ENCODE measurements at places on chromosomes 3 and 15.

GRCh38 chr3:170038434-170039110 is 777 bp downstream of the GPR160 start:
- DNase-seq: no peak

DNA sequence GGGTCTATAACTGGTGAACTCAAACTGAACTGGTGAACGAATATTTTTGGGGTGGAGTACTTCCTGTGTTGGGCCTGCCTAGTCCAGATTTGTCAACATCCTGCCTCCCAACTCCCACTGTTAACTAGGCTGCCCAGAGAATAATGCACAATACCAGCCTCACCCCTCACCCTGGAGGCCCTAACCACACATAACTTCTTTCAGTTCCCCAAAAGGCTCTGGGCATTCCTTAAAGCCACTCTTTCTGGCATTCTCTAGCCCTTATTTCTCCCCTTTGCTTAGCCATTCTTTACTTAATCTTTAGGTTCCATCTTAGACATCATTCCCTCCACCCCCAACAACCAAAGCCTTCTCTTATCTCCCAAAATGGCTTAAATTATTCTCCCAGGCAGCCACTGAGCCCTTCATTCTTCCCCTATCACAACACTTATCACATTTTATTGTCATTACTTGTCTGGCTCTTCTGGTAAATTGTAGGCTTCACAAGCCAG is 9.1 kb upstream of the SEC11A start:
- no peak for DNase-seq

- DNase-seq: no peak
These were observed 79.4 kb downstream of the GTPBP8 start for GRCh38 chr3:113070072-113070640.

- no peak for DNase-seq
These were observed 12.2 kb downstream of the MAN2A2 start for GRCh38 chr15:90915216-90915807.

DNA sequence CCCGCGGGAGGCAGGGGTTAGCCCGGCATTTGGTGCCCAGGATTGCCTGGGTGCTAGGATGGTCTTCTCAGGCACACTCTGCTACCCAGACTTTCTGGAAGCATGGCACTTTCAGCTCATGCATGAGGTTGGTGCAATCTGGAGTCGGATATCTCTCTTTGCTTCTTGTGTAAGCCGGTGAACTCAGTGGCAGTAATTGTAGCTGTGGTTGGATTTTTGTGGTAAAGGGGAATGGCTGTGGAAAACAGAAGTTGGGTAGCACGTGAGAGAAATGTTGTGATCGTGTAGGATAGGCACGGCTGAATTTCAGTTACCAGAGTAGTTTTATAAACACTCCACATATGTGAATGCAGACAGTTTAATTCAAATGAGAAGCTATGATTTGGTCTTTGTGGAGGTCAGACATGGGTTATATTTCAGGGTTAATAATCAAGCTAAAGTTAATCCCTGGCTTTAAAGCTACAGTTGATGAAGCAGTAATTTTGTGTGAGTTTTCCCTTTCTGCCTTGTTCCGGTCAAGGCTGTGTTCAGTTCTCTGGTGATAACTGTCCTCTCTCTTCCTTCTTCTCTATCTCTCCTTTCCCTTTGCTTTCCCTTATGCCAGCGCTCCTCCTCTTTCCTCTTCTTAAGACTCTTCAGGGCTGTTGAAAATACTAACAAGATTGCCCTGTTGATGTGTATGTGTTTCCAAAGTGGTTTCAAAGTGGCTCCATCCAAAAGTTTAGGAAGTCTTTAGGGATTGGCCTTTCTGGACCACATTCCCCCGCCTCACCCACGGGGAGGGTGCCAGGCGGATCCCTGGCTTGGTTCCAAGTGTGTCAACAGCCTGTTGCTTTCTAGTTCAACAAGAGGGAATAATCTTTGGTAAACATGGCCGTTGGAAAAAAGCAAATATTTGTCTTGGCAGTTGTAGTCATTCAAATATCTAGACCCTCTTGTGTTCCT is 404.6 kb upstream of the C2CD4B start:
- no peak for DNase-seq

DNA sequence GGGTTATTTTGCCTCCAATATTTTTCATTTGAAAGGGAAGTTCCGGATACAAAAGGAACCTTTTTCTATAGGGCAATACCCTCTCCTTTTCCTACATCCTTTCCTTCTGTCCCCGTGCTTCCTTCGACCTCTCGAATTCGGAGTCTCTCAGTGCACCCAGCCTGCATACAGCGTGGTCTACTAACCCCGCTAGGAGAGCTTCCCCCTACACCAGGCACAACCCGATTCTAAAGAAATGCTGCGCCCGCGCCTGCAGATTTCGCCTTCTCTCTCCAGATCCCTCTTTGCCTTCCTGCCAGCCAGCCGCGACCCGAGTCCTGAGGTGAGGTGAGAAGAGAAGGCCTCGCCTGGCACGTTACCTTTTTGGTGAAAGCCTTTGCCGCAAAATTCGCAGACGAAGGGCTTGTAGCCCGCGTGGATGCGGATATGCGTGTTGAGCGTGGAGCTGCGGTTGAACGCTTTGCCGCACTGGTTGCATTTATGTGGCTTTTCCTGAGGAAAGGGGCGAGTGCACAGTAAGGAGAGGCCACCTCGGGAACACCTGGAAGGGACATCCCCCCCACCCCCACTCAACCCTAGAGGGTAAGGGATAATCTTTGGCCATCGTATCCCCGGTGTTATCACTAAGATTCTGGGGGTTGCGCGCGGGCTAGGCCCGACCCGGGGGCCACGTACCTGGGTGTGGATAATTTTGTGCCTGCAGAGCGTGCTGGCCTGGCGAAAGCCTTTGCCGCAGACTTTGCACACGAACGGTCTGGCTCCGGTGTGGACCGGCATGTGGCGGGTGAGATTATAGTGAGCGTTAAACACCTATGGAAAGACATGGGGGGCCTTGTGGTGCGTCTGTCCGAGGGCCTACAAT is 2.3 kb downstream of the FEZF2 start:
- DNase-seq: no peak
